Stimulated activated naive CD4-positive, alpha-beta T cell (primary cell): ENCODE measurements at places on chromosomes 3 and 15.

DNA sequence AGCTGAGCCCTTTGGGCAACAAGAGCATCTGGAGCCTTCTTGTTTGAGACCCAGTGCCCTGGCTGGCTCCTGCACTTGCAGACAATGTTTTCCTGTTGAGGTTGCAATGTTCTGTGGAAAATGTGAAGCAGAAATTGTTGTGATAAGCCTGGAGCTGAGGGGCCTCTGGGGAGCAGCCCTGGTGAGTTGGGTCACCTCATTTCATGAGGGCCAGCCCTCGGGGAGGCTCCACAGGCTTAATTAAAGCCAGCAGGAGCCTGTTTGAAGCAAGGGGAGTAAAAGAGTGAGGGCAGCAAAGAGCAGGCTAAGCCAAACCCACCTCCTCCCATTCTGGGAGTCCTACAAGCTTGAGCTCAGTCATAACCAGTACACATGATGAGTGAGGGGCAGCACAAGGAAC lies 154.3 kb downstream of the ALDH1A2 start:
- no peak for DNase-seq

- no peak for DNase-seq
These were observed 22.8 kb upstream of the MAP4 start for GRCh38 chr3:48038971-48039481.

DNA sequence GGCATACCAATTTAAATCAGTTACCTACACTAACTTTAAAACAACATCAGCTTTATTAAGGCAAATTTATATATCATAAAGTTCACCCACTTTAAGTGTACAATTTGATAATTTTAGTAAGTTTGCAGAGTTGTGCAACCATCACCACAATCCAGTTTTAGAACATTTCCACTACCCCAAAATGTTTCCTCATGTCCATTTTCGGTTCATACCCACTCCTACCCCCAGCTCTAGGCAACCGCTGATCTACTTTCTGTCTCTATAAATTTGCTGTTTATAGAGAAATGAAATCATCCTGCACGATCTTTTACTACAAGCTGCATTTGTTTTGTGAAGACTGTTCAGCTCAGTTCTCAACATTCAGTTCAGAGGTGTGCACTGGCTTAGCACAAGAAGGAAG lies 31.5 kb upstream of the FAM81A start:
- no peak for DNase-seq

DNA sequence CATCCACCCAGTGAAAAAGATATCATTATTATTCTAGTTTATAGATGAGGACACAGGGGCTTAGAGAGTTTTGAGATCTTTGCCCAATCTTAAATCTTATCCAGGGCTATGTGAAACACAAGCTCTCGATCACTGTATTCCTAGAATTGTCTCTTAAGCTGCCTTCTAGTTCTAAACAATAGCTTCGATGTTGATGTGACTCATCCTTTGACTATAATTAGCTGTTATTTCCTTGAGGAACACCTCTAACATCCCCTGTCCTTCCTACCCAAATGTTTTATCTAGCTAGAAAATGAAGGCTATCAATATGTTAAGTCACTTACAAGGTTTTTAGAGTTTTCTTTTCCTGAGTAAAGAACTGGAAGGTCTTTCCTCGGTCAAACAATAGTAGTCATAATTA lies 83.1 kb upstream of the STAC start:
- no peak for DNase-seq

DNA sequence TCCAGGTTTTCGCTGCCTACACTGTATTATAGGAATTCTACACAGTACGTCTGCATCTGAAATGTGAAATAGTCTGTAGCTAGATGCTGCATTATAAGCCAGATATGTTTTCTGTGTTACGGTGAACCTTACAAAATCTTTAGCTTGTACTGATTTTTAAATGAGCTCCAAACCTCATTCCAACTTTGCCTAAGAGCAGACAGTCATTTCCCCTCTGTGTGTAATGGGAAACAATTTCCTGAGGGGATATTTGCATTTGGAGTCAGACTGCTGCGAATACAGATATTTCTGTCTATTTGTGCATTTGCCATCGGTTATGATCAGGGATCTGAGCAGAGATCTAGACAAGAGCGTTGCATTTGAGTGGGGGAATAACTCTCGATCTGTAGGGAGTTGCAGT lies 37.5 kb downstream of the ARNT2 start:
- DNase-seq, result no peak

DNA sequence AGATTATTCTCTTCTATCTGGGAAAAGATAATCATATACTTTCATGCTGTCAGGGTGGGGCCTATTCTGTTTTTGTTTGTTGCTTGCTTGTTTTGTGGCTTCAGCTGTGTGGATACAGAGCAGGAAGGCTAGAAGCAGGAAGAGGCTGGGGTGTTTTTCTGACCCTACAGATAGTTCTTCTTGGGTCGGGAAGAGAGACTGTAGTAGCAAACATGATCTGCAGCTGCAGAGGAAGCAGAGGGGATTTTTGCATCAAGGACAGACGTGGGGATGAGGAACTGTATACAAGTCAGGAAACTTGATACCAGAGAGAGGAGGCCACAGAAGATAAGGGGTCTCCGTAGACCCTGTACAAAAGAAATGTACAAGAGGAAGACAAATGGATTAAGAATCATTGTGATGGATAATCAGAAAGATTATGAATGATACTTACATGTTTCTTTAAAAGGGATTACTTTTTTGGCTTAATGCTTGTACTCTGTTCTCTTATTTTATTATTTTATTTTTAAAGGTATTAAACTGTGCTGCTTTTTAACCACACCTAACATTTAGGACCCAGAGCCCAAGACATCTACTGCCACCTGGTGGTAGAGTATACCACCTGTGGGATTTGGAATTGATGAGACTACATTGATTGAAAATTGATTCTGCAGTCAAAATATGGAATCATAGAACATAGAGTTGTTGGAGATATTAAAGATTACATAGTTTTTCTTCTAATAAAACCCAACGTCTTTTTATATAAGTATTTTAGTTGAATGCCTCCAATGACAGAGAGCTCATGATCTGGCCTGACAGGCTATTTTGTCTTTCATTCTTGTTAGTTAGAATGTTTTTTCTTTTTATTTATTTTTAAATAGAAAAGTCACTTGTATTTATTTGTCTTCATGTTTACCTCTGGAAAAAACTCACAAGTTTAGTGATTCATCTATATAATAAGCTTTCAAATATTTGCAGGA lies 87.3 kb upstream of the ROPN1 start:
- DNase-seq, result no peak

DNA sequence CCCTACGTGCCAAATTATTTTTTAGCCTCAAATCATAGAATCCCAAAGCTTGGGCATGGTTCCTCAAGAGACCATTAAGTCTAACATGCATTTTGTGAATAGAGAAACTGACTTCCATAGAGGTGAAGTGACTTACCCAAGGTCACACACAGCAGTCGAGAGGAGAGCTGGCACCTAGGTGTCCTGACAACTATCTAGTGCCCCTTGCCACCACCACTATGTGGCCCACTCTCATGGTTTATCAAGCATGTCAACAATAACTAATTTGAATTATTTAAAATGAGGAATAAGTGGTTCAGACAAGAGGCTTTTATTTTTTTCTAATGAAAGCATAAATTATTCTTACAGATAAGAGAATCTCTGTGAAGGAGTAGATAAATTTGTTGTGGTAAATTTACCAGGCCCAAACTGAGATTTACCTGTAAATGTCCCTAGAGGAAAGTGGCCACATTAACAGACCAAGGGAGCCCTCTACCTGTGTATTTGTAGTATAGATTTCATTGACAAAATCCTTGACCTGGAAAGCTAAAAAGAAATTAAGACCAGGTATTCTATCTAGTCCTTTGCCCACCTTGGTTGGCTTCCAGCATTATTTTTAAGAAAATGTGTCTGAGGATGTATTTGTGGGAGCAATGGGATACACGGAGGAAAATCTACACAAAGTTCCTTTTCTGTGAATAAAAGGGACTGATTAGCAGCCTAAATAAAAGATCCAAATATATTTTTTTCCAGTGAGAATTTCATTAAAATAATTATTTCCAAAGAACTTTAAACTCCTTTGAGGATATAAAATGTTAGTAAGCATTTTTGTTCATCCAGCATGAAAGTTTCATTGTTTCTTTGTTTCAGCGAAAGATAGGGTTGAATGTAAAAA lies 49.1 kb downstream of the IQCH start:
- DNase-seq, result no peak

- DNase-seq, result no peak
These were observed 10.4 kb downstream of the ATP2B2 start for GRCh38 chr3:10495003-10495402.

GRCh38 chr3:172317984-172318383 lies 130.3 kb downstream of the GHSR start:
- DNase-seq, result no peak

- DNase-seq, result no peak
These were observed 36.1 kb downstream of the FBXL2 start for GRCh38 chr3:33313331-33313730.

DNA sequence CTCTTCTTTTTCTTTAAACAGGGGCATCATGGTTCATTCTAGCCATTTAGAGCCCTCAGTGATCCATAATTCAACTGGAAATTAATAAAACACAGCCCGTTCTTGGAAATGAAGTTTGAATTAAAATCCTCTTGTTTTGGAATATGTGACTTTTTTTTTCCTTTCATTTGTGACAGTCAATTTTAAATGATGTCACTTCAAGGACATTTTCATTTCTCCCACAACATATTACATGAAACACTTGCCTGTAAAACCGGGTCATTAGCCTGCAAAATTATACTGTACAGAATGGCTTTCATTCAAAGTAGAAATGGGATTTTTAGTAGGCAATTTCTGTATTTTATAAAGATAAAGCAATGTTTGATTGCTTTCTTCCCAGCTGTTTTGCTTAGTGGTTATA lies 789 bp upstream of the SEMA6D start:
- no peak for DNase-seq

- DNase-seq, result no peak
These were observed 3.1 kb upstream of the CPNE9 start for GRCh38 chr3:9700536-9700935.

DNA sequence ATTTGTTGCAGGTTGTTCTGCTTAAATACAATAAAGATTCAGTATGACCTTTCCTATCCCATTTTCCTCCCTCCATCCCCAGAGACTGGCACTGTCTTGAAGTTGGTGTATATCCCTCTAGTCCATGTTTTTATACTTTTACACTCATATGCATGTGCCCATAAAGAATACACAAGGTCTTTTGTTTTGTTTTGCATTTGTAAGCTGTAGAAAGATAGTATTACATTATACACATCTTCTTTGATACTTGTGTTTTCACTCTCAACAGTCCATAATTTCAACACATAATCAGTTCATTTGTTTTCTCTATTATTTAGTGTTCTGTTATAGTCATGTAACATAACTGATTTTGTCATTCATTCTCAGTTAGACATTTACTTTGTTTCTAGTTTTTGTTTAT lies 88.7 kb upstream of the AADACL2 start:
- no peak for DNase-seq
